Umbilical cord (tissue), 2 donors: ENCODE measurements at places on chromosomes 6 and 20. TPM values are rescaled to one million over a fixed set of nuclear protein-coding genes. Genes with fewer than 3 reads are reported as not detected.

- DNase-seq: no peak
Observed at GRCh38 chr20:18683839-18684238, 96.0 kb downstream of the DTD1 start.

DNA sequence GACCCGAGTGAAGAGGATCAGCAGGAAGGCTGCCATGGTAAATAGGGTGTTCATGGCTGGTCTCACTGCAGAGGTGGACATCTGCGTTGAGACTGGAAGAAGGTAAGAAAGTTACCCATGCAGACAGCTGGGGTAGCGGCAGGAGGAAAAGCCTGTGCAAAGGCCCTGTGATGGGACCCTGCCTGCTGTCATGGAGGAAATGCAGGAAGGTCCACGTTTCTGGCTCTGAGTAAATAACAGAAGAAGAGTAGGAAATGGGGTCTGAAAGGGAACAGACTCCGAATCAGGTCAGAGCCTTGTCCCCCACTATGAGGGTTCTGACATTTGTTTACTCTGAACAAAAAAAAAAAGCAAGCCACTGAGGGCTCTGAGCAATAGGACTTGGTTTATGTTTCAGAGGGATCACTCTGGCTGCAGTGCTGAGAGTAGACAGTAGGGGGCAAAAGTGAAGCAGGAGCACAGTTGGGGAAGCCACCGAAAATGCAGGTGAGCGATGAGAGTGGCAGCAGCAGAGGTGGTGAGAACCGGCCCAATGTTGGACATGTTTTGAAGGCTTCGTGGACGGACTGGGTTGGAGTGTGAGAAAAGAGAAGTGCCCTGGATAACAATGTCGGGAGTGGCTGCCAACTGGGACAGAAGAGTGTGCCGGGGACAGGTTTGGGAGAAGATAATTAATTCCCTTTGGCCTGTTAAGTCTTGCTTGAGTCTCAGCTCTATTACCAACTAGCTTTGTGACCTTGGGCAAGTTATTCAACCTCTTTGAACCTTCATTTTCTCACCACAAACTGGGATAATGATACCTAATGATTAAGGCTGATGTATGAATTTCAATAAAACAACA is 57.9 kb upstream of the MAP7 start:
- peak; percentile 61 for DNase-seq

- no peak for DNase-seq
Observed at GRCh38 chr6:92635553-92636153, 783.7 kb downstream of the EPHA7 start.

DNA sequence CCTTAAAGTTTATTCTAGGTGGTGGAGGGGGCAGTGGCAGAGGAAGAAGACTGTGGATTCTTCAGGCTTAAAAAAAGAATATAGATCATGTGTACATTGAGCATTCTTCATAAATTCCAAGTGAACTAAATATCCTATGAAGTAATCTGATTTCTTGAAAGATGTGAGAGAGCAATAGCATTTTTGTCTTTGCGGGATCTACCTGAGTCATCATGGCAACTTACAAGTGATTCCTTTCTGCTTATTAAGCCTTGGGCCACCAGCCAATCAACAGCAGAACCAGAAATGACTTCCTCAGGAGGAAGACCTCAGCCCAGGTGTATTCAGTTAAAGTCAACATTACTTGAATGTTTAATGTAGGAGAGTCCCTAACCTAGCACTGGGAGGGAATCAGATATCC is 756.9 kb downstream of the TFAP2A start:
- DNase-seq: no peak

Gene ZSCAN12
- 8.7 TPM for total RNA-seq

GRCh38 chr20:41110930-41111577 is 26.3 kb upstream of the PLCG1 start:
- DNase-seq: no peak

DNA sequence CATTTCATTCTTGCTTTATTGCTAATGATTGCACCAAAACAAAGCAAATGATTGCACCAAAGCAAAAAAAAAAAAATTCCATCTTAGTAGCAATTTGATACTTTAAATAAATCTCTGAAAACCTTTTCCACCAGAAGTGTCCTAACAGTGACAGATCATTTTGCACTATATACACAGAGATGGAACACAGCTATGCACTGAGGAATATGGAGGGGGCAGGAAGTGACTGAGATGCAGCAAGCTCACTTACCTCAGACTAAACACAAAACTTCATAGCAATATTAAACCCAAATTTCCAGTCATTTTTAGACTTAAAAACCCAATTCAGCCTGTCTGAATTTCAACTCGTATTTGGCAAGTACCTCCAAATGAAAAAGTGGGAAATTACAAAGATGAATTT is 41.2 kb downstream of the HIVEP2 start:
- no peak for DNase-seq

DNA sequence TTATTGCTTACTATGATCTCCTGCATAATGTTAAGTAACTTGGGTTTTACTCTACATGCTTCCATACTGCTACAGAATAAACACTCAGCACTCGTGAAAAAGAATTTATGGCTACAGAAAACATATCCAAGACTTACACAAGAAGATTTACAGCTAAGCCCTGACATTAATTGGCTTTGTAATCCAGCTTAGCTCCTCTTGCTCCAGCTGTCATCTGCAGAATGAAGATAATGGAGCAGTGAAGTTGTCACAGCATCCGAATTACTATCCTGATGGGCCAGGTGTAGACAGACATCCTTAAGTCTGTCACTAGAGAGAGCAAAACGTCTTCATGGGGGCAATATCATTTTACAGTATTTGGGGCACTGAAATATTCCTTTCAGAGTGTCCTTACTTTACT is 155.3 kb downstream of the PRKN start:
- no peak for DNase-seq

- peak; percentile 91 for DNase-seq
Observed at GRCh38 chr6:158894193-158894592, 75.0 kb upstream of the EZR start.

DNA sequence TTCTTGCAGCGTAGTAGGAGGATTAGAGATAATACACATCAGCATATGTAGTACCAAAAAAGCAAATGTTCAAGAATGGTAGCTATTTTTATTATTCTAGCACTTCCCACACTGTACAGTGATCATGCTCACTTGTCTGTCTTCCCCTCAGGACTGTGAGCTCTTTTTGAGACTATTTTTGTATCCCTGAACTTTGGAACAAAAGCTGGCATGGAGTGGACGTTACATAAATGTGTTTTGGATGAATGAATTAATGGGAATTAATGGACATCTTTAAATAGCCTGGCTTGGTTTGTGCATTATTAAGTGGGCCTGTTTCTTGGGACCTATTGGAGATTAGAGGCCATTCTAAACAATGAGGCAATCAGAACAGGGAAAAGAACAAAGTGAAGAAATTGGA is 243.7 kb downstream of the CD83 start:
- no peak for DNase-seq

Gene BPIFB2
- total RNA-seq: not detected

- peak; percentile 80 for DNase-seq
Observed at GRCh38 chr6:54802775-54803634, 43.6 kb upstream of the FAM83B start.

DNA sequence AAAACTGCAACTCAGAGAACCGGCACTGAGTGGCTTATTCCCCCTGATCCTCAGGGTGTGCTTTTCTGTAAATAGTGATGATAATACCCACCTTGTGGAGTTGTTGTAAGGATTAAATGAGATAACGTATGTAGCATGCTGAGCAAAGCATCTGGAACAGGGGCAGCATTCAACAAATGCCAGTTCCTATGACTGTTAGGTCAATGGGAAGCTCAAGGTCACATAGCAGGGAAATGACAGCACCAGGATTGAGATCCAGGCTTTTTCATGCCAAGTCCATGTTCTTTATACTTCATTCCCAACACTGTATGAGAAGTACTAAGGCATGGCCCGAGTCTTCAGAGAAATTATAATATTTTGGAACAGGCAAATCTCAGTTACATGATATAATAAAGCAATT is 5.1 kb downstream of the RCAN2 start:
- DNase-seq: no peak

DNA sequence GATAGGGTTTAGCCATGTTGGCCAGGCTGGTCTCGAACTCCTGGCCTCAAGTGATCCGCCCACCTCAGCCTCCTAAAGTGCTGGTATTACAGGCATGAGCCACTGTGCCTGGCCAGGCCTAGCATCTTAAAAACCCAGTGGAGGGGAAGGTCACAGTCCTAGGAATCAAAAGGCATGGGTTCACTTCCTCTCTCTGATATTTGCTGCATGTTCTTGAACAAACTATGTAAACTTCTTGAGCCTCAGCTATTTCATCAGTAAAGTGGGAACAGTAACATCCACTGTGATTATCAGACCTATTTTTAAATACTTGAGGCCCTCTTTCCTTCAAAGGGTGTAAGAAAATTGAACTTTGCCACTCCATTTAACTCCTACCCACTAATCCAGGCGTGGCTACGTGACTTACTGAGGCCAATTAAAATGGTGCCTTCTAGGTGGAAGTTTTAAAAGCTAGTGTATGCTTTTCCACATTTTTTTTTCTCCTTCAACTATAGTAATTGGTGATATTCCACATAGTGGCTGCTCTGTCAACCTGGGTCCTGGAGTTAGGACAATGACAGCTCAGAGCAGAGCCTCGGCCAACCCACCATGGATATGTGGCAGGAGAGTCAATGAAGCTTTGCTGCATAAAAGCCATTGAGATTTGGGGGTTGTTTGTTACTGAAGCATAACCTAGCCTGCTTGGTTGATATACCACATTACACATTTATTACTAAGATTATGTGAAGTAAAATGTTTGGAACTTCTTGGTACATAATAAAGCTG is 32.2 kb upstream of the IER3 start:
- DNase-seq: no peak

Gene PHACTR1
- 3.6 TPM for total RNA-seq

Gene ADGRF5
- total RNA-seq: 2.2 TPM

GRCh38 chr6:117540670-117541069 is 58.2 kb downstream of the DCBLD1 start:
- no peak for DNase-seq

GRCh38 chr20:19975436-19975799 is 41.7 kb upstream of the NAA20 start:
- DNase-seq: peak; percentile 47

GRCh38 chr20:60984666-60985065 is 267.4 kb upstream of the CDH4 start:
- DNase-seq: no peak

DNA sequence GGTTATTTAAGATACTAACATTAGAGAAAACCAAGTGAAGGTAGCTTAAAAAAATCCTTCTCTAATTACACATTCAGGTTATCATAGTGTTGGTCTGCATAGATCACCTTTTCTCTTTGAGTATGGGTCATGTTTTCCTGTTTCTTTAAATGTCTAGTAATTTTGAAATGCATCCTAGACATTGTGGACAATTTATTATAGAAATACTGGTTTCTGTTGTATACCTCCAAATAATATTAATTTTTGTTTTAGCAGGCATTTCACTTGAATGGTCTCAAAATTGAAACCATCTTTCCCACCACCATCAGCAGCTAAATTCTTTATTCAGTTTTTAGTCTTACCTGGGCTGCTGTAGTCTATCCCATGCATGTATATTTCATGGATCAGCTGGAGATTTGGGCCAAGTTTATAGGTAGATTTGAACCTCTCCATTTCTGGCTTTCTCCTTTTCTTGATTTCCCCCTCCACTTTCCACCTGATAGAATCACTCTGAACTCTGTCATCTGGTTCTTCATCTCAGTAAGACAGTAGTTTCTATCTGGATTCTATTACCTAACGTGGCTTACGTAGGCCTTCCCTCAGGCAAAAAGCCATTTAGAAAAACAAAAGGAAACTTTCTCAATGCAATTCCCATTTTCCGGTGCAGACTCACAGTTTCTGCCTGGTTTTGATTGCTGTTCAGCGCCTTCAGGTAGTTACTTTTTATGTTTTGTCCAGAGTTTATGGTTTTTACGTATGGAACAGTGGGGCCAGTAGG is 52.3 kb downstream of the ZFAND3 start:
- DNase-seq: no peak

Gene FAM209A
- not detected for total RNA-seq

DNA sequence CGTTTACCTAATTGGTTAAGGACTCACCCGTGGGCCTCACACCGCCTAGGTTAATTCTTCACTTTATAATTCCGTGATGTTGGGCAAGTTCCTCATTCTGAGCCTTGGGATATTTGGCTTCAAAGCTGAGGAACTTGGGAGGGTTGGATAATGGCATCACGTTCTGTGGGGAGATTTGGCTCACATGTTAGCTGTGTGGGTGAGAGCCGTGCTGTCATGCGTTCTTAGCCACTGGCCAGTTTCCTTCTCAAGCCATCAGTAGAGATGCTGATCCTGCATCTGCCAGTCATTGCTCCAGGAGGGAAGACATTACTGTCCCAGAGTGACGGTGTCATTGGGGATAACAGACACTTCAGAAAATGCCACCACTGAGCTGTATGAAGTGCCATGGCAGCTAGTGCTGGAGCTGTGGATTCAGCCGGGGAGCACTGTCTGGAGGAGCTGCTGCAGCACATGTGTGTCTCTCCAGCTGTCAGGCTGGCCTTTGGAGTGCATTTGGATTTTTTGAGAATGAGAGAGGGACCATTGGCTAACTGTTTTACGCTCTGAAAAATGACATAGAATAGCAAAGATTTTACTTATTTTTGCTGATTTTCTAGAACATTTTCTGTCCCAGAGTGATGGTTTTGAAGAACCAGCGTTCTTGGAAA is 16.5 kb downstream of the IGF2R start:
- no peak for DNase-seq

DNA sequence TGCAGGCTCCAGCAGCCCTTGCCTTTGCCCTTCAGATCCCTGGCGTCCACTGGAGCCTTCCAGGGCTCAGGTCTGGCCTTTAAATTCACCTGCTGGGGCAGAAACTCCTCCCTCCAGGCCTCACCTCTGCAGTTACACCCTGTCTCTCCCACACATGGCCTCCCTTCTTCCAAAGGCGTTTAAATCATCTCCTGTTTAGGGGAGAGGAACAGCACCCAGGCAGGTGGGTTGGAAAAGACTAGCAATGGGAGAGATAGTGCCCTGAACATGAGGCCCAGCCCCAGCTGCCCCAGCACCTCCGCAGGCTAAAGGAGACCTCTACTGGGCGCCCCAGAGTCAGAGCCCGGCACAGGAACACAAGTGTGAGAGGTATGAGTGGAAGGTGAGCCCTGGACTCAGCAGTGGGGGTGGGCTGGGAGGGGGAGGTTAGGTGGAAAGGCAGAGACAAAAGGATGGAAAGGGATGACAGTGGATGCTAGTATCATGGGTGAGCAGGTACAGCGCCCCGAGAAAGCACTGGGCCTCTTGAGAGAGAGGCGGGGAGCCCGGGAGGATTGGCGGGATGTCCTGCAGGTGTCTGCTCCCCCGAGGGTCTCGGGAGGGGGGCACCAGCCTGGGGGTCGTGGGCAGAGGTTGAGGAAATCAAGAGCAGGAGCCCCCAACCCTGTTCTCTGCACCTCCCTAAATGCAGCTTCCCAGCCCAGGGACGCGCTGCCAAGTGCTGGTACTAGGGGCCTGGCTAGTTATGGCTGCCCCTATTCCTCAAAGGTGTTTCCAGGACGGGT is at the start of gene CST9:
TSS of gene CST9 (minus strand) at position 51 of the 785 bp plus-strand sequence. CDS start 53 bp downstream, outside the sequence.
- no peak for DNase-seq

GRCh38 chr6:33317669-33318425 is at the start of gene ZBTB22:
Gene ZBTB22 (minus strand): TSS chr6:33317744. CDS start chr6:33316916, 828 bp downstream.
- peak; percentile 100 for DNase-seq

GRCh38 chr6:168355716-168356522 is 36.3 kb upstream of the DACT2 start:
- peak; percentile 76 for DNase-seq

Gene LCA5
- total RNA-seq: 21.2 TPM

- DNase-seq: peak; percentile 48
Observed at GRCh38 chr6:28943557-28944411, 20.0 kb upstream of the TRIM27 start.
